Activated CD4-positive, alpha-beta T cell treated with anti-CD3 and anti-CD28 coated beads for 24 hours (primary cell): ENCODE measurements at places on chromosomes 11 and 22.

GRCh38 chr11:46588131-46588530 lies 5.7 kb downstream of the AMBRA1 start:
- DNase-seq: no peak

DNA sequence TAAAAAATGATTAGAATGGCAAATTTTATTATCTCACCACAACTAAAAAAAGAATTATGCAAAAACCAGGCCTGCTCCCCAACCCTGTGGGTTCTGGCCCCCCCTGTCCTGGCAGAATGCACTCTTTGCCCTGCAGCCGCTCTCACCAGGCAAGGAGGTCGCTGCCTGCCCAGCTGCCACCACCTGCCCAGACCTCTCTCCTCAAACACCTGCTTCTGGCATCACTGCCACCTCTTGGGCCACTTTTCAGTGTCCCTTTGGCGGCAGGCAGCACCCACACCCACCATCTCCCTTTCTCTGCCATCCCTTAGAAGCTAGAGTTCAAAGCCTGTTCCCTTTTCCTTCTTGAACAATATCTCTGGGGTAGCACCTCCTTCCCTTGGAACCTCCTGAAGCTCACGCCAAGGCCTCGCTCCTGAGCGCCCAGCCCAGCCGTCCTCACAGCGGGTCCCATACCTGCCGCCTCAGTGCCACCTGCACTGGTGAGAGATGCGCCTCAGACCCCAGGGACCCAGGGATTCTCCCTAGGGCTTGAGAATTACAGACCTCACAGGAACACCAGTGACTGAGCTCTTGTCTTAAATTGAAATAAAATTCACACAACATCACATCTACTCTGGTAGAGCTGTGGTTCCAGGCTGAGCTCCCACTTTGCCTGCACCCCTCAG lies 44.6 kb downstream of the SGSM3 start:
- DNase-seq: no peak

GRCh38 chr11:118902336-118903203 lies 18.9 kb downstream of the CXCR5 start:
- DNase-seq: no peak

DNA sequence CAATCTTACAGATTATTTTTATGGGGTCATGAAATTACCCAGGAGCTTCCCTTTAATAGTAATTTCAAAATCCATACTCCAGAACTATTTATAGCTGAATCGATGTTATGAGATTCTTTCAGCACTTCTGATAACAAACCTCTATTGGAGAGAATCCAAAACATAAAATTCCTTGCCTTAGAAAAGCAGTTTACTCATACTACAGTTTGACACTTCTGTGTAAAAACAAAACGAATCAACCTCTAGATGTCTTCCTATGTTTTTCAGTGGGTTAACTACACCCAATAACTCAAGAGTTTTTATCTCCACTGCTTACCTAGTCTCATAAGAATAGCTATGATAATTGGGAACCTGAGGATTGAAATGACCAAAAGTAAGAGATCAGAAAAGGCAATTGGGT lies 35.6 kb downstream of the KIF18A start:
- DNase-seq: no peak

DNA sequence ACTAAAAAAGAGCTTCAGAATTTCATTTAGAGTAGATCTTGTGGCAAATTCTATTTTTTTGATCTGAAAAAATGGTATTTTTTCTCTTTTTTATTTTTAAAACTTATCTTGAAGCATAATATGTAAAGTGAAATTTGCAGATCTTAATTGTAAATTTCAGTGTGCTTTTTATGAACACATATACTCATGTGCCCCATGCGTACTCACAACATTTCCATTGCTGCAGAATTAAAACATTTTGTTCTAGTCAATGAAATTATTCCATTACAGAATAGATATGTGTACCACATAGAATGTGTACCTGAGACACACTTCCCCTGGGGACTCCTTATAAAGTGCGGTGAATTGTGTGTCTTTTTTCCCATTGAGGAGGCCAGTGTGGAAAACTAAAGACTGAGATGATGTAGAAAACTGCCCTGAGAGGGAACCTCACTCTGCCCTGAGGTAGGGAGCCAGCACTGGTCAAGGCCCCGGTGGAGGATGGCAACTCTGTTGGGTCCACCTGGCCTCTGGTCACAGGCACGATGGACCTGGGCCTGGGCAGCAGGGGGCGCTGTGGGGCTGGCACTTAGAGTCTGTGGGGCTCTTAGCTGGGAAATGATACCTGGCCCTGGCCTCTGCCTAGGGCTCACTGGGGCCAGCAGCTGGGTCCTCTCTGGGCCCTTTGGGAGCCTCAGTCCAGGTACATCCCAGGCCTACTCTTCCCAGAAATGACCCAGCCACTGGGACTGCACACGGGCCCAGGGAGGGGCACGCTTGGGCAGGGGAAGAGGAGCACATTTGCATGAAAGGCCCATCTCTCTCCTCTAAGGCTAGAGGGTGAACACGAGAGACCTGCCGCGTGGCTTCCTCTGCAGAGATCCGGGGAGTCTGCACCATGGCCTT lies 77.9 kb upstream of the TOP3B start:
- peak; percentile 29 for DNase-seq

DNA sequence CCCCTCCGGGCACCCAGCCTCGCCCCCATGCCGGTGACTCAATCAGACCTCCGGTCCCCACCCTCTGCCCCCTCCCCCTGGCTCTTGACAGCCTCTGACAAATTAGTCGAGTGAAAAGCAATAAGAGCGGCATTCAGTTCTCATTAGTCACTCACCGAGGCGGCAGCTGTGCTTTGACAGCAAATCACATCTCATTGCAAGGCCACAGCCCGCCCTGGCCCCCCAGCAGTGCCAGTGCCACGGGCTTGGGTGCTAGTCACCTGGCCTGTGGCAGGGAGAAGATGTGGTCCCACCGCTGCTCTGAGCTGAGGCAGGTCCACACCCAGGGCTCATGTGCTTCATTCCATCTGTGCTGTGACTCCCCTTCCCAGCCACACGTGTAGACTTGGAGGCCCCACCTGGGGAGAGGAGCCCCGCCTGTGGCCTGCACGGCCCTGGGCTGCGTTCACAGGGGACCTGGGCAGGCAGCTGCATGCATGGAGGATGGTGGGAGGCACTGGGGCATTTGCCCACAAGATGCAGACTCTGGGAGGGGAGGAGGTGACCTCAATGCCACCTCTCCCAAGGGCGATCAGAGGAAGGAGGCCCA lies 7.4 kb upstream of the TH start:
- no peak for DNase-seq

- DNase-seq: no peak
Observed at GRCh38 chr22:45263463-45264269, 21.1 kb upstream of the UPK3A start.

DNA sequence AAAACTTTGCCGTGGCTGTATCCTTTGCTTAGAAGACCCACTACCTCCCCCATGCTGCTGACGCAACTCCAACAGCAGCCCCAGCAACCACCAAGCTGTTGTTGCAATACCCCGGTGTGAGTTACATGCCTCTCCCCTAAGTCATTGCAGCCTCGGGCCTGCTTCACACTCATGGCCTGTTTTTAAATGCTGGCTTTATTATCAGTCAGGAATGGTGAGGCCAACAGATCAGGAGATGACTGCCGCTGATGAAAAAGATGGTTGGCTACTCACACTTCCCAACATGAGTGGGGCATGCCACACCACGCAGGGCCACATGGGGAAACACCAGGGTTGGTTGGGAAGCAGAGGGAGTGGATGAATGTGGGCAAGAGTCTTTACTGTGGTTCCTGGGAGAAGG lies 171.5 kb upstream of the SYT13 start:
- no peak for DNase-seq

DNA sequence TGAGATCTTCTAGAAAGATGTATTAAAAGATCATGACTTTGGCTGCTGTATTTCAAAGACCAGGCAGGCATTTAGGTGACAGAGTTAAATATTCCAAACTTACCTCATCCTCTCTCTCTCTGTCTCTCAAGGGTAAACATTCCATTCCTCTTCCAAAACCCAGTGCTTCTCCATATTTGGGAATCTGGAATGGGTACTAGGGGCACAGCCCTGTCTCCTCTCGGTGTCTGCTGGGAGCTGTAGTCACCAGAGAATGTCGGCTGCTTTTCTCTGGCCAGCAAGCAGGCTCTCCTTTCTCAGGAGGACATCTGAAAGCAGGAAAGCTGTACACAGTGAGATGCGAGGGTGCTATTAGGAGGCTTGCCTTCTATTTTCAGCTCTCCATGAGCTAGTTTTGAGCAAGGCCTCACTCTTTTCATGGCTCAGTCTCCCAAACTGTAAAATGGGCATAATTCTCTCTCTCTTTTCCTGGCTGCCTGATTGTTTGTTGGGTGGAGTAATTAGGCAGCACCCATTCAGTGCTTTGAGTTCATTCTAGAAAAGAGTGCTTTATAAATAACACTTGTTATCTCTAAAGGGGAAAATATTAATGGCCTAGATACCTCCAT lies 9.3 kb upstream of the PEX26 start:
- no peak for DNase-seq

DNA sequence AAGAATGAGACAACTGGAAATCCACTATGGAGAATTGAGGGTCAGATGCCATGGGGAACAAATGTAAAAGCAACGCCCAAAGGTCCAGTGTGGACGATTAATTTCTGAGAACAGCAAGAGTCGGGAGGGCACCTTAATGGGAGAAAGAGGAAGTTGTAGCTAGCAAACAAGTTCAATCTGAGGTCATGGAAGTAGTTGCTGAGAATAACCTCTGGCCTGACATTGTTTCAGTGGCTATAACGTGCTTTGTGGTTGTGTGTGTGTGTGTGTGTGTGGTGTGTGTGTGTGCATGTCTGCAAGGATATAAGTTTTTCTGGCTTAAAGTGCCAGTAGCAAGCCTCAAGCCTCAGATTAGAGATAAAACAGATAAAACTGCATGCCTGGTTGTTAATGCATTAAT lies 1630.1 kb upstream of the TENM4 start:
- no peak for DNase-seq

DNA sequence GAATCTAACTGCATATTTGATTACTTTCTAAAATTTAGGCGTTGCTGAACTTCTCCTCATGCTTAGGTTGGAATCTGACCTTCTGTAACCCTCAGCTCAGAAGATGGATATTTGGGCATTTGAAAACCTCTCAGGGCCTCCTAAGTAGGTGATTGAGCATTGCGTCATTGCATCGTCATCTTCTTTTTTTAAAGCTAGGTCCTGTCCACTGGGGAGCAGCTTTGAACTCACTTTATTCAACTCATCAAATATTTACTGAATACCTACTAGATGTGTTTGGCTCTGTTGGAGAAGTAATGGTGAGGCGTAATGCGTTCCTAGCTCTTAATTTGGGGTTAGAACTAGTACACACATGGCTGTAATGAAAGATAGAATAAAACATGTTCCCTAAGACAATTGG lies 56.8 kb downstream of the ZBTB16 start:
- DNase-seq: no peak

DNA sequence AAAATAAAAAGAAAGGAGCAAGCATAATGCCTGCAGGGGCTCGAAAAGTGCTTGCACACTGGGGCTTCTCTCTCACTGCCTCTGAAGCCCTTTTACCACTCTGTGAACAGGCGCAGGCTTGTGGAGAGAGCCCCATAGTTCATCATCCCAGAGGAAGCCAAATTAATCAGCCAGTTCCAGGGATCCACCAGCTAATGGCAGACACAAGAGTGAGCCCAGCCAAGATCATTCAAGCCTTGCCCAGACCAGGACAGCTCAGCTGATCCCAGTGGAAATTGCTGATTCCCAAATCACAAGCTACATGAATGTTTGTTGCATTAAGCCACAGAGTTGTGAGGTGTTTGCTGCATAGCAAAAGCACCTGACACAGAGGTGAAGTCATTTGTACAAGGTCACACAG lies 135.3 kb downstream of the CHST1 start:
- DNase-seq: no peak

DNA sequence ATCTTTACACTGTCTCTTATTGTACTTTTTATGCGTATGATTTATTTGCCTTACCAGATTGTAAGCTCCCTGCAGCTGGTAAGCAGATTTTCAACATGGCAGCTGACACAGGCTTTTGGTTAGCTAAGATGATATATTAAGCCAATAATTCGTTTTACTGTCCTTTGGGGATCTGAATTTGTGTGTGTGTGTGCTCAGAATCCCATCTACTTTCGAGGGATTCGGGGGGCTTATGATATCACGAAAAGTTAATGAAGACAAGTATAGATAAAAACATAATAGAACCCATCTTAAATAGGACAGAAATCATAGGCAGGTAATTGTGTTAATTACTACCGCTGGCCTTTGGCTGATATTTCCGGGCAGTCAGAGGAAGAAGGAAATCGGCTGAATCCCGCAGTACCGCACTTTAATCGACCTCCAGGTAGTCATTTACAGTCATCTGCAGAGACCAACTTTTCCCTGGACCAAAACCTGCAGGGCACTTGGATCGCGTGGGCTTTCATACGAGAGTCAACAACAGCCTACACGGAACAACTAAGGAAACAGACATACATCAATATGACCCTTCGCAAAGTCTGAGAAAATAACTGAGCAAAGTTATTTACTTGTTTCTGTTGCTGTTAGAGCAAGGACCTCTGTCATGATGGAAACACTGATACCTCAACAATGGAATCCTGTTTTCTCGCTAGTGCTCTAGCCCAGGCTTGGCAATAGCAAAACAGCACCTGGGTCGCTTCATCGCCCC lies 802 bp downstream of the KBTBD3 start:
- no peak for DNase-seq

GRCh38 chr22:38494498-38494897 lies 11.6 kb downstream of the DDX17 start:
- DNase-seq: no peak

GRCh38 chr22:31173386-31174145 lies 13.6 kb downstream of the RNF185 start:
- no peak for DNase-seq

DNA sequence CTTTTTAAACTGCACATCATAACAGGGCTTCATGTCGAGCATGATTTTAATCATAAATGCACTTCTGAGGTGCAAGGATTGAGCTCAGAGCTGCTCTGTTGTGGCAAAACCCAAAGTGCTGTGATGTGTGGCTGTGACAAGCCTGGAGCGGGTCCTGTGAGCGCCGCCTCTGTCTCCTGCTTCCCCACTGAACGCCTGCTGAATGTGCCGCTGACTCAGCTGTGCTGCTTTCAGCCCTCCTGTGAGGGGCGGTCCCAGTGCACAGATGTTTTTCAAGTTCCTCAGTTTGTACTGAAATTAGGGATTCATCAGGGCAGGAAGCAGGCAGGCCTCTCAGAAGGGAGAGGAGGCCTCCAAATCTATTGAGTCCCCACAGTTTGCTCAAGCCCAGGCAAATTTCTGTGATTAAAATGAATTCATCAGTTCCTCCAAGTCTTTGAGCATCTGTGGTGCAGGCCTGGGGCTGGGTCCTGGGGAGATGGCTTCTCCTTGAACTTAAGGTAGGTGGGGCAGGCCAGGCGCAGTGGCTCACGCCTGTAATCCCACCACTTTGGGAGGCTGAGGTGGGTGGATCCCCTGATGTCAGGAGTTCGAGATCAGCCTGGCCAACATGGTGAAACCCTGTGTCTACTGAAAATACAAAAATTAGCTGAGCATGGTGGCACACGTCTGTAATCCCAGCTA lies 3.0 kb upstream of the GTSE1 start:
- DNase-seq: no peak
